Dermis blood vessel endothelial cell (primary cell): ENCODE measurements at places on chromosomes 12 and 14.

DNA sequence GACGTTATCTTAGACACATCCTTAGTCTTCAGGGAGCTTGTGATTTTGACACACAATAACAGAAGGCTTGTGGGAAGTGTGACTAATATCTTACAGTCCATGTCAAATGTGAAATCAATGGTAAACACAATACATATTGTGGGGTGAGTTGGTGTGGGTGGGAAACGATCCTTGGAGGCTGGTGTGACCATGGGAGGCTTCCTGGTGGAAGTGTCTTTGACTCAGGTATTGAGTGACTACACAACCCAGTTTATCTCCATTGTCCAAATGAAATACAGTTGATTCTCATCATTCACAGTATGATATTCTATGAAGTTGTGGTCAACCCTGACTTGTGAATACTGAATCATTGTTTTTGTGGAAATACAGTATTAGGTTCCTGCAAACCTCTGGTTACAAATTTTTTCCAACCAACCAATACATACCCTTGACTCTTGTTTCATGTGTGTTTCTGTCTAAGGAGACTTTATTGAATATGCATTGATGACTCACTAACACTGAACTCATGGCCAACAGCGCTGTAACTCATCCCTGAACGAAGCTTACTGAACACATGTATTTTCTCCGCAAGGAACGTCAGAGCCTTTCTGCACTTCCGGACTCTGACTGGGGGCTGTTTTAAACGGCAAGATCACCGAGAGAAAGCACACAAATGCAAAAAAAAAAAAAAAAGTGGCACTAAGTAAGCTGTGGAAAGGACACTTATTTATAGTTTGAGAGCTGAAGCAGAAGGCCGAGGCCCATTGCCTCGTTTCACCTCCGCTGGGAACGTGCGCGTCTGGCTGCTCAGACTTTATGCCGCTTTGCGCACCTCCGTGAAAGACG lies 59.0 kb downstream of the CLMN start:
- peak; percentile 83 for DNase-seq

GRCh38 chr12:46379352-46379751 lies 6.8 kb upstream of the SLC38A2 start:
- DNase-seq = no peak

DNA sequence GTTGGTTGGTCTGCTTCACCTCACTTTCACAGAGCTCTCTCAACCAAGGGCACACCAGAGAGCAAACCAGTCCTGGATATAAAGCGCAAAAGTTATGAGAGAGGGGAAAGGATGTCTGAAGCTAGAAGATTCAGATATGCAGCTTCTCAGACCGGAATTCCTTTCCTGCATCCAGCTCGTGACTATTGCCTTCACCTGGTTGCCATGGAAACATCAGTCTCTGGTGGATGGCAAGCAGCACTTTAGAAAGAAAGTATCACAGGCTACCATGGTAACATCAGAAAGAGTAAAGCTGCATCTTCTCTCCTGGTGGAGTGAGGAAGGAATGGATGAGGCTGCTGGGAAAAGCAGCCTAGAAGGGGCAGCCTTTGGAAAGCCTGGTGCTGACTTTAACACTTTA lies 13.7 kb downstream of the REM2 start:
- no peak for DNase-seq

- DNase-seq = peak; percentile 48
These were observed 18.0 kb upstream of the APPL2 start for GRCh38 chr12:105253866-105254513.

DNA sequence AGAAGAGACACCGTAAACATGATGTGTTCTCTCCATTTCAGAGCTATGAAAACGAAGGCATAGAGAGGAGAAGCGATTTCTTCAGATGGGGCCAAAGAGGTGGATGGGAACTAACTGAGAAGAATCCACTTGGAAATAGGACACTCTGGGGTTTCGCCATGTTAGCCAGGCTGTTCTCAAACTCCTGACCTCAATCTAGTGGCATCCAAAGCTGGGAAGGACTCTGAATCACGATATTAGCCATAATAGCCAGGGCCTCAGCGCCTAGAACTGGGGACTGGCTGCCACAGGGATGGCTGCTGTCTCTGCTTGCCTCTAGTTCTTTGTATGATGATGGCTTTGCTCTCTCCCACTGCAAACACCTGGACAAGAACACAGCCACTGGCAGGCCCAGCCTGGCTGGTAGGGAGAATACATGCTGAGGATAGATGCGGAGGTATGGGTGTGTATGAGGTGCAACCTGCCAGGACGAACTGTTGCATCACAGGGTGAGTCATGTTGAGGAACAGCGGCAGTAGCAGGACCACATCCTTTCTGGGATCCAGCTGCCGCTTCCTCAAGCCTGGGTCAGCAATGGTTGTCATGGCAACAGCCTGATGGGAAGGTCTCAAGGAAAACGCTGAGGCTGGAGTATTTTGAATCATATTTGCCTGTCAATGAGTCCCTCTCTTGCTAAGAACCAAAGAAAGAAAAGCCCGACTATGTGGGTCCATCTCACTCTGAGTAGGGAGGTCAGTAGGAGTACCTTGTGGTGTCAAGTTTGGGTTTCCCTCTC lies 31.1 kb downstream of the CCDC177 start:
- DNase-seq = peak; percentile 78

- DNase-seq = peak; percentile 33
These were observed 20.1 kb downstream of the MBIP start for GRCh38 chr14:36300337-36300736.

GRCh38 chr12:51863363-51863932 lies 14.9 kb upstream of the FIGNL2 start:
- no peak for DNase-seq
